Stimulated activated CD4-positive, alpha-beta T cell treated with anti-CD3 and anti-CD28 coated beads, Interleukin-4, amount 100 ng/mL, for 24 hours (primary cell): ENCODE measurements at places on chromosomes 7 and 10.

DNA sequence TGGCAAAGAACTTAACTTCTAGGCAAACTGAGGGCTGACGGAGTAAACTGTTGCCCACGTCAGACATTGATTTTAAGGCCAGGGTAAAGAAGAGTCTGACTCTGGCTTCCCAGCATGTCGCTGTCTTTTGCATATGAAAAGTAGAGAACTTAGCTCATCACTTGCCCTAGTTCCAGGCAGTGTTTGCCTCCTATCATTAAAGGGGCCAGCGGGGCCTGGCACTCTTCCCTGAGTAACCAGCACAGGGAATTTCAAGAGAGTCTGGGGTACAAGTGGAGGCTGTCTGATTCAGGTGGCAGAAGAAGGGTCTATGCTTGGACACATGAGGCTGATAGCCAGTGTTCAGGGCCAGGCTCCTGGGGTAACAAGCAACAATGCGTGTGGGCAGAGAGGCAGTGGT is 4.8 kb downstream of the DENND2A start:
- DNase-seq: no peak

DNA sequence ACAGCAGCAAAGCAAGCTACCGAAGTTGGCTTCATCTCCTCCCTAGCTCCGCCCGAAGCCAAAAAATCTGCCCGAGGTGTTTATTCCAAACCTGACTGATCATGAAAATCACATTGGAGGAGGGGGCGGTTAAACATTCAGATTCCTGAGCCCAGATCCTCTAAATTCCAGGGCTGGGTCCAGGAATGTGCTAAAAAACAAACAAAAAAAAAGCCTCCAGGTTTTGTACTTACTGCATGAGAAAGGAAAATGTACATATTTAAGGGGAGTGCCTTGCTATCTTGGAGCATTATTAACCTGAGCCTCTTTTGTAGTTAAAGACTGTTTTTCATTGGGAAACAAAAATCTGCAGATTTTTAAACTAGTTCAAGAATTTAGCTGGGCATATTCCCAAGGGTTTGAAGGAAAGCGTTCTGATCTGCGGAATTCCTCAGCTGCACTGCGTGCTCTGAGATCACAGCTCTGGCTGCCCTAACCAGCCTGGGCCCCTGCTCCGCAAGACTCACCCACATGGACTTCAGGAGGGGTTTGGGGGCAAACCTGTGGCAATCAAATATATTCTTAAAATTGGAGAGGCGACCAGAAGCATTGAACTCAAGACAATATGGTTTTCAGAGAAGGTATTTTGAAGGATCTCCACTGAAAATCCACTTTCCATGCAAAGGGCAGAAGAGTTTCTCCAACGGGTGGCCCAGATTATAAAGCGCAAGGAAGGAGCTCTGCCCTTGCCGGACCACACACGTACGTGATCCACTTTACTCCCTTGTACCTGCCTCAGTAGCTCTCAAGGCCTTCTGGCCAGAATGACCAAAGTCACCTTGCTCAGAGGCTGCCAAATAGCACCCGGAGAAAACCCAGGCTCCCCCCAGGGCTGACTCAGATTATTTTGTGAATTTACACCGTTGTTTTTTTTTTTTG is 10.0 kb upstream of the TNS3 start:
- no peak for DNase-seq

DNA sequence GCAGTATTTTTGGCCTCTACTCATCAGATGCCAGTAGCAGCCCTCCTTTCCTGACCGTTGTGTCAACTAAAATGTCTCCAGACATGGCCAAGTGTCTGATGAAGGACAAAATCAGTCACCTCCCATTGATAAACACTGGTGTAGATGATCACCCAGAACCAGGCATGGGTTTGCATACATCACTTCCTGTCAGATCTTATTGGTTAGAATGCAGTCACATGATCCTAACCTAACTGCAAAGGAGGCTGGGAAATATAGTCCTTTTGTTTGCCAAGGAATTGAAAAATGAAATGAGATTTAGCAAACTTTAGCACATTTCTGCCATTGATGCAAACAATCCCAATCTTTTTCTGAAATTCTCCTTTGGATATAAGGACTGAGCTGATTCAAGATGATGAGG is 141.4 kb downstream of the BUB3 start:
- DNase-seq: no peak

- no peak for DNase-seq
Measured at GRCh38 chr10:112330607-112331160, 43.2 kb upstream of the ACSL5 start.

DNA sequence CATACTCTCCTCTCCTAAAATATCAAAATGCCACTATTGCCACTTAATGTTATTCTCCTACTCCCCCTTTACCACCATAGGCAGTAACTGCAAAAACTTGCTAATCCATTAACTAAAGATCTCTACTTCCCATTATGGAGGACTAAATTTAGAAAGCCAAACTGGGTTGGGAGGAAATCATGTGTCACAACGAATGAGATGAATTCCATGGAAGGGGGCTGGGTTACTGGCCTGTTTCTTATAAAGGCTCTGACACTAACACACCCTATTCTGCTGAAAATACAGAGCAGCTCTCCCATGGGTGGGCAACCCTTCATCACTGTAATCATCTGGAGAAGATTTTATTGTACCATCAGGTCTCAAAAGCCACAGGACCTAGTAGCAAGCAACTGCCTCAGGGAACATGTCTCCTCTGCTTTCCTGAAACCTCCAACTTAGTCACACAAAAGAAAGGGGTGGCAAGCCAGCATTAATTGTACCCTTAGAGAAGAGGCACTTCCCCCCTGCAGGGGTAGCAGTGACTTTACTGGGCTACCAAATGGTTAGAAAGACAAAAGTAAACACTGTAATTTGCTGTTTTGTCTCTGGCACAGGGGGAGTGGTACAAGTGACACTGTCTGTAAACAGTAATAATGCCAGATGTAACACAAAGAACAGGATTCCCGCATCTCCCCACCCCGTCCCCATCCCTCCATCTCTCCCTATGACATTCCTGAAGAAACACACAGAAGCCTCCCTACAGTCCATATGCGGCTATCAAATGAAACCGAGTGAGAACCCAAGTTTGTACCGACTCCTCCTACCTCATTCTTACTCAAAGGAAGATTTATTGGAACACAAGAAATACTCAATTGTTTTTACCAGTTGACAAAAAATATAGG is 81.6 kb downstream of the ARMH3 start:
- DNase-seq: no peak

- no peak for DNase-seq
Measured at GRCh38 chr7:81248420-81248819, 329.6 kb upstream of the SEMA3C start.

DNA sequence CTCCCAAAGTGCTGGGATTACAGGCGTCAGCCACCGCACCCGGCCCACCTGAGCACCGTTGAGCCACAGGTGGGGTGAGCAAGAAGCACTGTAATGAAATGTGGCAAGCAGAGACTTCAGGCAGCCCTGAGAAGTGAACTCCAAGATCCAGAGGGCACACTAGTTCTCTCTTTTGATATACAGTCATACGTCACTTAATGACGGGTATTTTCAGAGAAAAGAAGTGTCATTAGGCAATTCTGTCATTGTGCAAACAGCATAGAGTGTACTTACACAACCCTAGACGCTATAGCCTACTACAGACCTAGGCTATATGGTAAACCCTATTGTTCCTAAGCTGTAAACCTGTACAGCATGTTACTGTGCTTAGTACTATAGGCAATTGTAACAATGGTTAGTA is 7.9 kb downstream of the PANK1 start:
- DNase-seq: no peak

- no peak for DNase-seq
Measured at GRCh38 chr7:594212-594913, 74.7 kb upstream of the PDGFA start.

- no peak for DNase-seq
Measured at GRCh38 chr7:54538122-54538521, 4.1 kb upstream of the VSTM2A start.

- DNase-seq: no peak
Measured at GRCh38 chr7:25496476-25497368, 268.4 kb upstream of the NPVF start.

- no peak for DNase-seq
Measured at GRCh38 chr7:151951672-151952338, 4.4 kb upstream of the GALNTL5 start.

DNA sequence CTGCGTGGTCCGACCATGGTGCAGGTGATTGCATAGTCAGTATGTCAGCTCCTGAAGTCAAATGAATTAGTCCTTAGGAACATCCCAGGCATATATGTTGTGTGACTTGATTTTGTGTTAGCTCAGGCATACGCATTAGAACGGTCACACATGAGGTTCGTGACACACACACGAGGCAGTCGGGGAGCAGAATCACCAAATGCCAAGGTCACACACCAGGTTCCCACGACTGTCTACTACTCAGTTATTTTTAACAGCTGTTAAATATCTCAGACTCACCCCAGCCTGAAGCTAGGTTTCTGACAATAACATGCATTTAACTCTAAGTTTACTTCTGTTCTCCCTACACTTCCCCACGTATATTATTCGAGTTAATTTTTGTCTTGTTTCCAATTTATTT is 54.8 kb downstream of the DYNC2I1 start:
- DNase-seq: no peak

DNA sequence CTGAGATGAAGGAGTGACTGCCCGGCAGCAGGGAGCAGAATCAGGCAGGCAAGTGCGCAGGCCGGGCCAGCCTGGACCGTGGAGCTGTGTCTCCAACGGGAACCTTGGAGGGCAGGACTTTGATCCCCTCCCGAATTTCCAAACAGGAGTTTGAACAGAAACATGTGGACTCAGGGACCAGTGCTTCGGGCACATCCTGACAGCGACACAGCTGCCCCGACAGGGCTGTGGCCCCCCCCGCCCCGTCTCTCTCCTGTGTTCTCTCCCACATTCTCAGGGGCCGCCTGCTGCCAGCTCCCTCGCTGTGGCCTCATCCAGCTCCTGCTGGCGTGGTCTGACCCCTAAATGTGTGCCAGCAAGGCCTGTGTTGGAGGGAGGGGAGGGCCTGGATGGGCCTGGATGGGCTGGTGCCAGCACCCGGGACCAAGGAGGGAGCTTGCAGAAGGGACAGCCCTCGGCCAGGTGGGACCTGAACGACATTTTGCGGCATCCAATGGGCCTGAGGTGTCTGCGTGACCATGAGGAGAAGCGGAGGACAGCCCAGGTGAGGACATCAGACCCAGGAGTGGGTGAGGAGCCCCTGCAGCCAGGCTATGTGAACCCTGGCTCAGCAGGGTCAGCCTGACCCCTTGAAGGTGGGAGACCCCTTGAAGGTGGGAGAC is 222.9 kb downstream of the DNAJB6 start:
- no peak for DNase-seq

DNA sequence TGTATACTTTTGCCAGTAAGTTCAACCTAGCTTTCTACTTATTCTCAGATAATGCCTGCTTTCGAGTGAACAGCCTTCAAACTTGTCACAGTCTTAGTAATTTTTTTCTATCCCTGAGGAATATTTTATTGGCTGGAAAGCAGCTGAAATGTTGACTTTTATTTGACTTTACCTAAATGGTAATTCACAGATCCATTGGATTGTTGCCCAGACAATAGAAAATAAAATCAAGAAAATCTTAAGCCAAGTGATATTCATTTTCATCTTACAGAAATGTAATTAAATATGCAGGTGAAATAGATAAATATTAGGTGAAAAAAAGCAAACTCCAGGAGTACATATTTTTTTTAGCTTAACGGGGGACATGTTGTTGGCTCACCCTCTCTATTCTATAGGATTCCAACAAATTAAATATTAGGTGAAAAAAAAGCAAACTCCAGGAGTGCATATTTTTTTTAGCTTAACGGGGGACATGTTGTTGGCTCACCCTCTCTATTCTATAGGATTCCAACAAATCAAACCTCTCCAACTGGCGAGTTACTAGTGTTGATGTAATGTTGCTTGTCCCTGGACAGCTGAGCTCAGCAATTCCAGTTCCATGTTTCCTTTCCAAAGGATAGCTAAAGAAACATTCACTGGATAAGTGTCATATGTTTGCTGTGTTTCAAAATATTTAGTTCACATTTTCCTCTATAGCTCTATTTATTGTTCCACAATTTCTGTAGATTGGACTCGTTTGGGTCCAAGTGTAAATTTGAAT is 4.2 kb downstream of the TMEM26 start:
- no peak for DNase-seq
